ENCODE measurements at places on chromosomes 3 and 15.

DNA sequence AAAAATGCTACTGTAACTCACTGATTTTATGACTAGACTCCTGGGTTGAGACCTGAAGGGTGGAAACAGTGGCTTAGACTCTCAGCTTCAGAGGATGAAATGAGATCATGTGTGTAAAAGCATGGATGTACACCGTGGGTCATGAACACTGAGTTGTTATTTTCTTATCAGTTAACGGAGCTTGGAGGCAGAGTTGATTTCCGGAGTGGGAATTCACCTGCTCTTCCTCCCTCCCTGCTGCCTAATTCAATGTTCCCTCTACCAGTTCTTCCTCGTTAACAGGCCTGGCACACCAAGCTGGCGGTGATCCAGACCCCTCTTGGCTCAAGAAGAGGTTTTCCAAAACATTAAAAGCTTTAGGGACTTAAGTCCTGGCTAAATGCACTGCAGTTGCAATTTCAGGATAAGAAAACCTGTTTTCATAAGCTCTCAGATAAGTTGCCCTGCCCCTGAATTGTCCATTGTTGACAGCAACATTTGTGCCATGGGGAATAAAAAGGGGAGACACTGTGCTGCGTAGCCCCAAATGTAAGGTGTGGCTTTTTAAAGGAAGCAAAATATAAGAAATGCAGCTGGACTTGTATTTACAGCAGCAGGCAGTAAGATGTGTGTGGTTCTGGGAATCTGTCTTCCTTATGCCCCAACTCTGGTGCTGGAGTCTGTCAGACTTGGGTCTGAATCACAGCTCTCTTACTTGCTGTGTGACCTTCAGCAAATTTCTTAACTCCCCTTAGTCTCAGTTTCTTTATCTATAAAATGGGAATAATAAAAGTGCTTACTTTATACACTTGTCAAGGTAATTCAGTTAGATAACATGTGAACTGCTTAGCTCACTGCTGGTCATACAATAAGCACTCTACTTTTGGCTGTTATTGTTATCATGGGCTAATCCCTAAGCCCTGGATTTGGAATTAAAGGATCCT is 9.9 kb downstream of the PDIA5 start:
- DNase-seq = no peak
- H3K36me3 ChIP-seq = peaks cover 2% of the 10 kb centered on the region

GRCh38 chr3:107627962-107628542 is 105.3 kb downstream of the BBX start:
- DNase-seq = no peak
- H3K4me1 ChIP-seq = peaks cover 11% of the 10 kb centered on the region
- no peak overlapping the region for H3K27ac ChIP-seq
- no peaks in the 10 kb centered on the region for H3K27me3 ChIP-seq
- H3K4me3 ChIP-seq = no peak overlapping the region
- H3K36me3 ChIP-seq = no peaks in the 10 kb centered on the region

- no peak overlapping the region for H3K4me3 ChIP-seq
- peaks cover 4% of the 10 kb centered on the region for H3K27me3 ChIP-seq
- H3K4me1 ChIP-seq = peaks cover 6% of the 10 kb centered on the region
- no peaks in the 10 kb centered on the region for H3K36me3 ChIP-seq
Observed at GRCh38 chr3:9917820-9918219, 922 bp downstream of the IL17RC start.

- H3K36me3 ChIP-seq = peaks cover 12% of the 10 kb centered on the region
- DNase-seq = peak; percentile 57
- peak overlapping the region; percentile 80 for H3K4me3 ChIP-seq
- peak overlapping the region; percentile 98 for H3K27ac ChIP-seq
- H3K4me1 ChIP-seq = peaks cover 54% of the 10 kb centered on the region
- no peaks in the 10 kb centered on the region for H3K27me3 ChIP-seq
Observed at GRCh38 chr15:85581495-85581894, 201.1 kb downstream of the AKAP13 start.

- DNase-seq = no peak
- H3K27me3 ChIP-seq = peaks cover 12% of the 10 kb centered on the region
- no peaks in the 10 kb centered on the region for H3K36me3 ChIP-seq
- no peak overlapping the region for H3K27ac ChIP-seq
Observed at GRCh38 chr3:112639455-112640225, 1.3 kb downstream of the CCDC80 start.

DNA sequence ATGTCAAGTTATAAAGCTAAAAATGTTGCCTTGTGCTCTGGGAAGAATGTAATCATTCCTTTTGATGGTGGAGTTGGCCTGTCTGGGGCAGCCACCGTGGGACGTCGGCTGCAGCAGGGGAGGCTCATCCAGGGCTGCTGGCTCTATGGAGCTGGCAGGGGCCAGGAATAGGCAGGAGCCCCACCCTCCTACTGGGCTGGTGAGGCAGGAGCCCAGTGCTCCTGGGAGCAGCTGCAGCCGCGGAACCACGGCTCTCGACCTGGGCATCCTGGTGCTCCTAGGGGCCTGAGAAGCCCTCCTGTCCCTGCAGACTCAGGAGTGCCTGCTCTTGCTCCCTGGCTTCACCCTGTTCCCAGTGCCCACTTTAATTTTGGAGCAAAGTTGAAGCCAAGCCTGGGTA is 127.1 kb downstream of the DIPK2A start:
- H3K4me3 ChIP-seq = no peak overlapping the region
- no peak for DNase-seq
- H3K36me3 ChIP-seq = no peaks in the 10 kb centered on the region
- no peaks in the 10 kb centered on the region for H3K4me1 ChIP-seq

Data from activated naive CD8-positive, alpha-beta T cell treated with anti-CD3 and anti-CD28 coated beads, Interleukin-2, amount 10 ng/mL, durations not matched to agents 7 days and 5 days (primary cell).